ENCODE measurements at places on chromosomes 13 and 19.

DNA sequence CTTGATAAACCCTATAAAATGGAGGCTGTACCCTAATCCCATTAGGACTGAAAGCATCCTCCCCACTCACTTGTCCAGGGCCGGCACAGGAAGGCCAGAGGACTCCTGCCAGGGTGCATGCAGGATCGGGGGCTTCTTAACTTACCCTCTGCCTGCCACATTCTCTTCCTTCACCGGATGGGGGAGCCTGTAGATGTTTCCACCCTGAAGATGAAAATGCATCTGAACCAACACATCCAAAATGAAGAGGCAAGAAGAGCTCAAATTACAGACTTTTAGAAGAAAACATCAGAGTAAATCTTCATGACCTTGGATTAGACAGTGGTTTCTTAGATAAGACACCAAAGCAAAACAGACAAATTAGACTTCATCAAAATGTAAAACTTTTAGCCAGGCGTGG lies 25.9 kb upstream of the NAPA start:
- DNase-seq = no peak

- DNase-seq = no peak
These were observed 845.9 kb upstream of the PCDH9 start for GRCh38 chr13:68076046-68076445.

GRCh38 chr13:26280295-26280694 lies 26.4 kb downstream of the CDK8 start:
- no peak for DNase-seq

GRCh38 chr19:11693505-11694499 lies 44.9 kb downstream of the ZNF823 start:
- no peak for DNase-seq

DNA sequence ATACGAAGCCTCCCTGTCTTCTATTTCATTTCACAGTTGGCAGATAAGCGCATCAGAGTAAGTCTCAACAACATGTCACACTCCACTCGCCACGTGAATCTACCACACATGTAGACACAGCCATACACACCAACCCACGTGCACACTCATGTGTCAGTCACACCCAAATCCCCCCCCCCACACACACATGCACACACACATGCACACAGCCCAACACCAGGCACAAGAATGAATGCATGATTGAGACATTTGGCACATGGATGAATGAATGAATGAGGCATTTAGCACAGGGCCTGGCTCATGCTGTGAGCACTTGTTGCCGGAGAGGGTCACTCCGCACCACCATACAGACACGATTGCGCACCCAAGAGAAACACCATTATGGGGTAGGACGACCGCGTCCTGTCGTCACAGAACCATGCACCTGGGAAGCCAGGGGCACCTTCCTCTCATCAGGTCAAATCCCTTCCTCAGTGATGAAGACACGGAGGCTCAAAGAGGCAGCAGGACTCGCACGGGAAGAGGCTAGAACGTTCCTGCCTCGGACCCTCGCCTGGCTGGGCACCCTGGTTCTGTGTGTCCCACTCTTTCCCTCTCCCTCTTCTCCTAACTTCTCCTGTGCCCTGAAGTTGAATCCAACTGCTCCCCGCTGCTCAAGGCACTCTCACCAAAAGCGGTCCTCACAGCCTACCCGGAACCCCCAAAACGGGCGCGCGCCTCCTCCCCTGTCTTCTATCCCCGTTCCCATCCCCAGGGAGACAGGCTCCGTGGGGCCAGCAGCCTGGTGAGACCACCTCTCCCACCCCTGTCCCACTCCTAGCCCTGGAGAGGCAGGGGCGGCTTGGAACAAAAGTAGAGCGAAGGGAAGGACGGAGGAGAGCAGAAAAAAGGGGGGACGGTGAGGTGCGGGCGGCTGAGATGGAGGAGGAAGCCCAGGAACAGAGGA lies 1.3 kb downstream of the MEIS3 start:
- DNase-seq = no peak

DNA sequence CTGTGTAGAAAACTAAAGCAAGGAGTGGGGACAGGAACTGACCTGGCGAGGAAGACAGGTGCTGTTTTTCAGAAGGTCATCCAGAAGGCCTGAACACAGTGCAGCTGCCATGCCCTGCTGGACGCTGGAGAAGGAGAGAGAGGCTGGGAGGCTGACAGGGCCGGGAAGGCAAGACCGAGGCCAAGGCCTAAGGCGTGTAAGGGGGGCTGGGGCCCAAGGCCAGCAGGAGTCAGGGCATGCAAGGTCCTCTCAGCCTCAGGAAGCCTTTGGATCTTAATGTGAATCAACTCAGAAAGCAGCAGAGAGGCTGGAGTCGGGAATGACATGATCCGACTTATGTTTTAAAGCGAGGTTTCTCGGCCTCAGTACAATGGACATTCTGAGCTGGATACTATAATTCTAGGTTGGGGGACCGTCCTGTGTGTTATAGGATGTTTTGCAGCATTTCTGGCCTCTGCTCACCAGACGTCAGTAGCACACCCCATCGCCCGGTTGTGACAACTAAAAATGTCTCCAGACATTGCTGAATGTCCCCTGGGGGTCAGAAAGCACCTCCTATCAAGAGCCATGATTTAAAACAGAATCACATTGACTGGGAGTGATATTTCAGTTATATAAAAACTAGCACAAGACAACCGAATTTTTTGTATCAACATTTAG lies 530.4 kb downstream of the MYO16 start:
- DNase-seq = no peak

DNA sequence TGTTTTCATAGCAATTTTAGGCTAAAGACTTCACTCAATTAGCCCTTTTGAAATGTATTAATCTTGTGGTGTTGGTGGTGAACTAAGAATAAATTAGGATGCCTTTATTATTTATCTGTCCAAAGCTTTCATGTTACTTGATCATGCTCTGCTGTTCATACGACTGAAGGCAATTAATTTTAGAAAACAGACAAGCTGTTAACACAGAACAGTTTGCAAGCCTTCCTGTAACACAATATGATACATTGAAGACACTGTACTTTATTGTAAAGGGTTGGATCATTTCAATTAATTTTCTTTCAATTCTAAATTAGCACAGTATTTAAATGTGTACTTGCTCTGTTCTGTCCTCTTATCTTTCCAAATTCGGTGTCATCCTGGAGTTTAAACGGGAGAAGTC lies 794.3 kb upstream of the MIR17HG start:
- DNase-seq = no peak

- DNase-seq = no peak
These were observed 36.8 kb upstream of the ZNF536 start for GRCh38 chr19:30335306-30335886.

DNA sequence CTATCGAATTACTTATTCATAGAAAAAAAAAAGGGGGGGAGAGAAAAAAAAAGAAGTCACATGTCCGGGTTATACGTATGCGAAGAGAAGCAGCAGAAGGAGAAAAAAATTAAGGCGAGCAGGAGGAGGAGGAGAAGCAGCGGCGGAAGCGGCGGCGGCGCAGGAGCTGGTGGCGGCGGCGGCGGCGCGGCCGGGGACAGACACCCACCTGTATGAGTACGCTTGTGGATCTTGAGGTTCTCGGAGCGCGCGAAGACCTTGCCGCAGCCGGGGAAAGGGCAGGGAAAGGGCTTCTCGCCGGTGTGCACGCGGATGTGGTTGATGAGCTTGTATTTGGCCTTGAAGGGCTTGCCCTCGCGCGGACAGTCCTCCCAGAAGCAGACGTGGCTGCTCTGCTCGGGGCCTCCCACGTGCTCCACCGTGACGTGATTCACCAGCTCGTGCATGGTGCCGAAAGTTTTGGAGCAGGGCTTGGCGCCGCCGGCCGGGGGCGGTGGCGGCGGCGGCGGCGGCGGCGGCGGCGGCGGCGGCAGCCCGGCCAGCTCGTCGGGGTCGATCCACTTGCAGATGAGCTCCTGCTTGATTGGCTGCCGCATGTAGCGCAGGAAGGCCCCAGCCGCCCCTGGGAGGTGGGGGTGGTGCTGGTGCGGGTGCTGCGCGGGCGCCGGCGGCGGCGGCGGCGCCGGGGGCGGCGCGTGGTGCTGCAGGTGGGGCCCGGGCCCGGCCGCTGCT lies 1.5 kb downstream of the ZIC5 start:
- DNase-seq = no peak

DNA sequence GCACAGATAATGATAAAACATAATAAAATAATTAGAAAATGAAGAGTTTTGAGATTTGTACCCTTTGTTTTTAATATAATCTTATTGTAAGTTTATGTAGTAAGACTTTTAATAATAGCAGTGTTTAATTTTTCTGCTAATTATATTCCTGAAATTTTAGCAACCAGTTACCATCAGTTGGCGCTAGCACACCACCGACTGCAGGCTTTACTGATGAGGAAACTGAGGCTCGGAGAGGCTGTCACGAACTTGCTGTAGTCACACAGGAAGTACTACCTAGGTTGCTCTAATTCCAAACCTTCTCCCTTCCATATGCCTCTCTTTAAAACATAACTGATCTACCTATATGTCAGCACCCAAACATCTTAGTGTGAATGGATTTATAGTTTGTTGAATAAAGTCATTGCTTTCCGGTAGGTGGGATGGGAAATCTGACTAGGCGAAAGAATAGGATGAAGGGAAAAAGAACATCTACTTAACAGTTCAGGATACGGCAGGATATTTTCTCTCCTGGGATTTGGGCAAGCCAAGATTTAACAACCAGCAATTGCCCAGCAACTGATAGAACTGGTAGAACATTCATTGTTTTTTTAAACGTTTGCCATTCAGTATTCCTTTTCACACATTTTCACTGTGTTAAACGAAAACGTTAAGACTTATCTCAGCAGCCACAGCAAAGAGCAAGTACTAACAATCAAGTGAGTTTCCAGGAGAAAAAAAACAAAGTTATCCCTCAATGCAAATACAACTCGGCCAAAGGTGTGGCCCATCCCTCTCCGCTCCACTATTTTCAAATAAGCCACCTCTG lies 822 bp upstream of the RFXAP start:
- DNase-seq = no peak

GRCh38 chr13:86741762-86742285 lies 929.3 kb upstream of the SLITRK5 start:
- DNase-seq = no peak

Measured in stimulated activated CD8-positive, alpha-beta memory T cell treated with anti-CD3 and anti-CD28 coated beads, Interleukin-12 subunit alpha, Interleukin-12 subunit beta, amount 100 ng/mL, for 1 hour (primary cell).